Heart right ventricle (tissue), 16 donors: ENCODE measurements at places on chromosomes 11 and 22.

DNA sequence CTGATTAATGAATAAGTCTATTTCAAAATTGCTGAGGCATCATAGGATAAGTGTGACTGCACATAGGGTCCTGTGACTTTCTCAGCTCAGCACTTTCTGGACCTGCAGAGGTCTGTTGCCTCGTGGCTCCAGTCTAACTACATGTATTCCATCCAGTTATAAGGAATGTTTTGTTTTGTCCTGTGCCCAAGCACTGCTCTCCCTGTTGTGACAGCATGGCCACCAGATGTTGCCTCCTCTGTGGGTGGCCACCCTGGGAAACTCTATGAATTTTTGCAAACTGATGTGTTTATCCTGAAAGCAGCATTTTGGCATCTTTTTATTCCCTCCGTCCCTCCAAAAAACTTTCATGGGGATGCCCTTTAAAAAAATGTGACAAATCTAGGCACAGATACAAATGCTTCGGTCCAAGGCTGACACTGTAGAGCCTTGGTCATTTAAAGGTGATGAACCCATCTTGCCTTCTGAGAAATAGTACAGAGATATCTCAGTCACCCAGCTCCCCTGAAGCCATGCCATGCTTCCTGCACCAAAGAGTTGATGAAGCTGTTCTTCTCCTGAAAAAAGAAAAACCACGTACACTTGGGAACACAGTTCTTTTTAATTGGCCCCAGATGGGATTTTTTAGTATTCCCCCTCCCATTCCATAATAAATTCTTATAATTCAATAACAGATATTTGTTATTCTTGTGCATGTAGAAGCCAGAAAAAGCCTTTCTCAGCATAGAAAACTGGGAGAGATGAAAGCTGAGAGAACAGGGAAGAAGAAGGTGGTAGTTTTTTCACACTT is 72.6 kb downstream of the CCDC34 start:
- H3K36me3 ChIP-seq: no peaks in the 10 kb centered on the region
- no peak overlapping the region for H3K27ac ChIP-seq
- H3K27me3 ChIP-seq: no peaks in the 10 kb centered on the region
- no peaks in the 10 kb centered on the region for H3K4me1 ChIP-seq
- no peak overlapping the region for H3K4me3 ChIP-seq

DNA sequence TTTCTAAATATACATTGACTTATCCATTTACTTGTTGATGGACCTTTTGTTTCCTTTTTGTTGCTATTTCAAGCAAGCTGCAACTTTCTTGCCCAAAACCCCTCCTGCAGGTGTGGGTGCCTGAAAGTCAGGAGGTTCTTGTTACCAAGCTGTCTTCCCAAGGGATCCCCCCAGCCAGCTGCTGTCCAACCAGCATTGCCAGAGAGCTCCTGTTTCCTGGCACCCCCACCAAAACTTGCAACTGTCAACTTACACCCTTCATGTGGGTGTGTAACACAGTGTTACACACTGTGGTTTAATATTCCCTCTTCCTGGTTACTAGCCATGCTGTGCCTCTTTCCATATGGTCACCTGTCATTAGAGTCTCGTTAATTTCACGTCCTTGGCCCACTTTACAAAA is 1.6 kb upstream of the KRTAP5-1 start:
- H3K36me3 ChIP-seq: no peaks in the 10 kb centered on the region
- H3K27me3 ChIP-seq: no peaks in the 10 kb centered on the region
- no peak overlapping the region for H3K4me3 ChIP-seq
- H3K27ac ChIP-seq: no peak overlapping the region

- no peaks in the 10 kb centered on the region for H3K36me3 ChIP-seq
- H3K27me3 ChIP-seq: no peaks in the 10 kb centered on the region
- no peak for DNase-seq
- no peak overlapping the region for H3K27ac ChIP-seq
Observed at GRCh38 chr11:27414644-27415043, 51.6 kb upstream of the CCDC34 start.

DNA sequence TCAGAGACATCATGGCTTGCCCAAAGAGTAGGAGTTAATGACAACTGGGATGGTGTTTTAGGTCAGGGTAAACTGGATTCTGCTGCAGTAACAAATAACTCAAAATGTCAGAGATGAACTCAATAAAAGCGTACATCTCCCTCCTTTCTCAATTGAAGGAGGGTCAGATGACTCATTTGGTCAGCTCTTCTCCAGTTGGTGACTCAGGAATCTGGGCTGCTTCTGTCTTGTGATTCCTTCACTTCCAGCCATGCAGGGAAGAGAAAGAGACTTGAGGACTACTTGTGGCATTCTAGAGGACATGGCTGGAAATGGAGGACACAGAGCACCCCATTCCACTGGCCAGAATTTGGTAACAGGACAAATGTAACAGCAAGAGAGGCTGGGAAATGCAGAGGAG is 3.2 kb upstream of the SYT13 start:
- no peak overlapping the region for H3K4me3 ChIP-seq
- H3K27me3 ChIP-seq: peaks cover 34% of the 10 kb centered on the region
- H3K4me1 ChIP-seq: peaks cover 6% of the 10 kb centered on the region
- no peaks in the 10 kb centered on the region for H3K36me3 ChIP-seq

- no peak for DNase-seq
- H3K27ac ChIP-seq: no peak overlapping the region
- no peak overlapping the region for H3K4me3 ChIP-seq
- no peaks in the 10 kb centered on the region for H3K4me1 ChIP-seq
- peaks cover 7% of the 10 kb centered on the region for H3K27me3 ChIP-seq
Observed at GRCh38 chr11:135036488-135037297, 624.7 kb upstream of the B3GAT1 start.

GRCh38 chr11:63614136-63614671 is at the start of gene PLAAT3:
Gene PLAAT3, minus strand, starts transcription at chr11:63614433. Its CDS starts 419 bp downstream, at chr11:63614014.
- H3K4me1 ChIP-seq: peaks cover 47% of the 10 kb centered on the region
- peaks cover 21% of the 10 kb centered on the region for H3K27me3 ChIP-seq
- H3K36me3 ChIP-seq: no peaks in the 10 kb centered on the region
- peak; percentile 90 for DNase-seq
- peak within 1 kb of the TSS; percentile 79 for H3K4me3 ChIP-seq

DNA sequence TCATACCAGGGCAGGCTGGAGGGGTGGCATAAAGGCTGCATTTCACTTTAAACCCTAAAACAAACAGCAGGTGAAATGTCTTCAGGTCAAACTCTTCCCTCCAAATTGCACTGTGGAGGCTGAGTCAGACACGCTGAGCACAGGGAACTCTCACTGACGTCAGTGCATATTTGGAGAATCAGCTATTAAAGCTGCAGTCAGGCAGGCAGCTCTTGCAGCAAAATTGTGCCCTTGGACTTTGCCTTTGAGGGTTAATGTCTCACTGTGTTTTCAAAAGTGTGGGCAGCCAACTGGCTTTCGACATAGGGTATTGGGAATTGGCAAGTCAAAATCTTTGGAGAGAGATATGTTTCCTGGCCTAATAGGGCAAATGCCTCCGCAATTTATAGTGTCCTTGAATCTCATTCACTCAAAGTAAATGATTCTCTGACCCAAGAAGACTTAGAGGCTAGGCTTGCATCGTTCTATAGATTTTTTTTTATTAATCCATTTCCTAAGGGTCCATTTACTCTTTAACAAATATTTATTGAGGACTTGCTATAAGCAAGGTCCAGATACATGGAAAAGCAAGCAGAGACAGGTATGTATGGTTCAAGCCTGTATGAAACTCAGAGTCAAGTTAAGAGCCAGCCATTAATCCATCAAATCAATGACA is 27.7 kb upstream of the SMCO4 start:
- no peaks in the 10 kb centered on the region for H3K36me3 ChIP-seq
- no peaks in the 10 kb centered on the region for H3K27me3 ChIP-seq
- no peak overlapping the region for H3K27ac ChIP-seq
- DNase-seq: peak; percentile 25

GRCh38 chr11:70331901-70332300 is 61.4 kb downstream of the PPFIA1 start:
- H3K4me1 ChIP-seq: no peaks in the 10 kb centered on the region
- peaks cover 74% of the 10 kb centered on the region for H3K36me3 ChIP-seq
- H3K4me3 ChIP-seq: no peak overlapping the region
- peak; percentile 34 for DNase-seq

GRCh38 chr11:132632641-132633124 is 899.6 kb downstream of the OPCML start:
- no peak overlapping the region for H3K27ac ChIP-seq
- H3K4me3 ChIP-seq: no peak overlapping the region
- DNase-seq: no peak
- H3K27me3 ChIP-seq: no peaks in the 10 kb centered on the region
- no peaks in the 10 kb centered on the region for H3K4me1 ChIP-seq

- H3K4me3 ChIP-seq: peak overlapping the region; percentile 45
- H3K27ac ChIP-seq: peak overlapping the region; percentile 46
- H3K4me1 ChIP-seq: peaks cover 14% of the 10 kb centered on the region
- DNase-seq: no peak
- H3K27me3 ChIP-seq: peaks cover 36% of the 10 kb centered on the region
Observed at GRCh38 chr11:35524780-35525179, 636 bp downstream of the PAMR1 start.

- no peaks in the 10 kb centered on the region for H3K36me3 ChIP-seq
- H3K27ac ChIP-seq: no peak overlapping the region
- DNase-seq: no peak
- H3K27me3 ChIP-seq: peaks cover 58% of the 10 kb centered on the region
Observed at GRCh38 chr22:49308300-49308699, 519.4 kb downstream of the BRD1 start.

DNA sequence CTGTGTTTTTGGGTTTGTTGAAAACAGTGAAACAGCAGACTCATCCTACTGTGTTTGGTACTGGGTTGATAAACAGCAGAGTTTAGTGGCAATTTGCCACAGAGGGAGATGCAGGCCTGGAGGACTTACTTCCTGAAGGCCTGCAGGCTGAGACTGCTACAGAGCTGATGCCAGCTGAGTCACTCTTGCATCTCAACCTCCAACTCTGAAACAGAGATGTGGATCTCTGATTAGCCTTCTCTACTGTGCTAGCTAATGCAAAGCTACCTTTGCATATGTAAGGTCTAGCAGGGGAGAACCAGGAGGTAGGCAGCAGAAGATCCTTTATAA is 14.3 kb downstream of the ATP5MG start:
- H3K4me3 ChIP-seq: no peak overlapping the region
- no peaks in the 10 kb centered on the region for H3K27me3 ChIP-seq
- peaks cover 26% of the 10 kb centered on the region for H3K36me3 ChIP-seq
- DNase-seq: no peak

GRCh38 chr11:117690484-117691217 is 106.4 kb downstream of the DSCAML1 start:
- H3K27me3 ChIP-seq: peaks cover 4% of the 10 kb centered on the region
- no peaks in the 10 kb centered on the region for H3K36me3 ChIP-seq

DNA sequence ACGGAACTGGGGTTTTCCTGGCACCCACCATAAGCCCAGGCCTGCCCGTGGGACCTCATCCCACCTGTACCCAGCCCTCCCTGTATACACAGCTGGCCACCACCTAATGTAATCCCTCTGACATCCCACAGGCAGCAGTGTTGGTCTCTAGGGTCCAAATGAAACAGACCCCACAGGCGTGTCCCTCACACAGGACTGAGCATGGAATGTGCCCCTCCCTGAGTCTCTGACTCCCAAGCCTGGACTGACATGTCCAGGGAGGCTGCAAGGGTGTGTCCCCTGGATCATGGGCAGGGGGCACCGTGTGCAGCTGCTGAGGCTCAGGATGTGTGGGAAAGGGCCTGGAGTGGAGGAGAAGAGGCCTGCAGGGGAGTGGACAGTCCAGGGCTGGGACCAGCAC is 50.6 kb upstream of the PPARA start:
- H3K4me1 ChIP-seq: peaks cover 75% of the 10 kb centered on the region
- H3K4me3 ChIP-seq: no peak overlapping the region
- H3K27me3 ChIP-seq: no peaks in the 10 kb centered on the region
- no peak for DNase-seq

DNA sequence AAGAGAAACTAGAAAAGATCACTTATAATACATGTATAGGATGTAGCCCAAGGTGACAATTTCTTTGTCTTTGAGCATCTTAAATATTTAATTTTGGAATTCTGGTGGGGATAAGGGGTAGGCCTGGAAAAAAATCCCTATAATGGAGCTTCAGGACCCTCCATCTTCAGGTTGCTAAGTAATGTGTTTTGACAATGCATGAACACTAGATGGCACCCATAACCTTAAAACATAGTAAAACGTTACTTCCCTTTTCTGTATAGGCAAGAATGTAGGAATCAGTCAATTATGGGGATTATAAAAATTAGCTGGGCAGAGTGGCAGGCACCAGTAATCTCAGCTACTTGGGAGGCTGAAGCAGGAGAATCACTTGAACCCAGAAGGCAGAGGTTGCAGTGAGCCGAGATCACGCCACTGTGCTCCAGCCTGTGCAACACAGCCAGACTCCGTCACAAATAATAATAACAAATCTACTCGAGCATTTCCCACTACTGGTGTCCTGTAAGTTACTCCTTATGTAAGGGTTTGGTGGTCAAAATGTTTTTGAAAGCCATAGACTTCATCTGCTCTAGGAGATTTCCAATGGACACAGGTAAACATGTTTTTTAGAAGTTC is 541.9 kb upstream of the CCDC90B start:
- no peaks in the 10 kb centered on the region for H3K36me3 ChIP-seq
- no peaks in the 10 kb centered on the region for H3K27me3 ChIP-seq
- H3K27ac ChIP-seq: no peak overlapping the region
- no peaks in the 10 kb centered on the region for H3K4me1 ChIP-seq
- no peak for DNase-seq

DNA sequence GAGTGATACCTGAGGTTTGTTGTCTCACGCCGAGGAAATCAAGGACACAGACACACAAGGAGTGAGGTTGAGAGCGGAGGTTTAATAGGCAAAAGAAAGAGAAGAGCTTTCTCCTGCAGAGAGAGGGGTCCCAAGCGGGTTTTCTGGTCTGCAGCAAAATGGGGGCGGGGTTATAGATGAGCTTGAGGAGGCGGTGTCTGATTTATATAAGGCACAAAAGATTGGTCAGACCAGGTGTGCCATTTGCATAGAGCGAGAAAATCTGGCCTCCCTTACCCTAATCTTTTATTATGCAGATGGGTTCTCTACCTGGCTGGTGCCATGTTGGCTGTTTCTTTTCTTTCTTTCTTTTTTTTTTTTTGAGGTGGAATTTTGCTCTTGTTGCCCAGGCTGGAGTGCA is 11.8 kb downstream of the C11orf96 start:
- H3K4me3 ChIP-seq: no peak overlapping the region
- H3K36me3 ChIP-seq: no peaks in the 10 kb centered on the region
- no peak overlapping the region for H3K27ac ChIP-seq
- DNase-seq: no peak

DNA sequence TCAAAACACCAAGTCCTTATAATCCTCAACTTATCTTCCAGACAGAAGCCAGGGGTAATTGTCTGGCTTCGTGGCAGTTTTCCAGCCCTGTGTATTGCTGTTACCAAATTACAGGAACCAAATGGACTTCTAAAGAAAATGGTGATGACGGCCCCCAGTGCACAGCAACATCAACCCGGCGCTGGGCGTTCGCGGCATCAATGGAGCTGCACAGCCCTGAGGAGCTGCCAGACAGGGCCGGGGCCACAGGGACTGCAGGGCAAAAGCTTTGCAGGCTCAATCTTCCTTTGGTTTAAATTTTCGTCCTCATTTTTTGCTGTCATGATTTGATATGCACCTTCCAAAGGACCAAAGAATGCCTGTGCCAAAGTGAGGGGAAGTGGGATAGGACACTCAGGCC is 292.5 kb downstream of the BRD1 start:
- no peaks in the 10 kb centered on the region for H3K36me3 ChIP-seq
- H3K4me3 ChIP-seq: no peak overlapping the region
- H3K27ac ChIP-seq: no peak overlapping the region
- no peak for DNase-seq
